ENCODE measurements at places on chromosomes 1 and 21.

- DNase-seq: no peak
Measured at GRCh38 chr1:178964469-178965330, 61.0 kb upstream of the FAM20B start.

DNA sequence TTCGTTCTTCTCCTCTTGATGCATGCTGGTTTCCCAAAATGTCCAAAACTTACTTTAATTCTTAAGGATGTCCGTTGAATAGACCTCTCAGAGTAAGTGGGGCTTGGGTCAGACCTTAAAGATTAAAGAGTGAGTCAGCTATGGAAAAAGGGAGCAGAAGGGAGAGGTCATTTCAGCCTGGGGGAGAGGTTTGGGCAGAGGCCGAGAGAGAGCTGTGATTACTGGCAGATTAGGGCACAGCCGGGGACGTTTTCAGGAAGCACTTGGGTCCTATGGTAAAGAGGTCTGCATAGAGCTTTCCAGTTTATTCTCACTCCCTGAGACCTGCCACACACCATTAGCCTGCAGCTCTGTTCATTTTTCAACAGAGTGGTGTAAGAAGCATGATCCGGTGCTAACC lies 14.0 kb upstream of the ST3GAL3 start:
- DNase-seq: no peak

DNA sequence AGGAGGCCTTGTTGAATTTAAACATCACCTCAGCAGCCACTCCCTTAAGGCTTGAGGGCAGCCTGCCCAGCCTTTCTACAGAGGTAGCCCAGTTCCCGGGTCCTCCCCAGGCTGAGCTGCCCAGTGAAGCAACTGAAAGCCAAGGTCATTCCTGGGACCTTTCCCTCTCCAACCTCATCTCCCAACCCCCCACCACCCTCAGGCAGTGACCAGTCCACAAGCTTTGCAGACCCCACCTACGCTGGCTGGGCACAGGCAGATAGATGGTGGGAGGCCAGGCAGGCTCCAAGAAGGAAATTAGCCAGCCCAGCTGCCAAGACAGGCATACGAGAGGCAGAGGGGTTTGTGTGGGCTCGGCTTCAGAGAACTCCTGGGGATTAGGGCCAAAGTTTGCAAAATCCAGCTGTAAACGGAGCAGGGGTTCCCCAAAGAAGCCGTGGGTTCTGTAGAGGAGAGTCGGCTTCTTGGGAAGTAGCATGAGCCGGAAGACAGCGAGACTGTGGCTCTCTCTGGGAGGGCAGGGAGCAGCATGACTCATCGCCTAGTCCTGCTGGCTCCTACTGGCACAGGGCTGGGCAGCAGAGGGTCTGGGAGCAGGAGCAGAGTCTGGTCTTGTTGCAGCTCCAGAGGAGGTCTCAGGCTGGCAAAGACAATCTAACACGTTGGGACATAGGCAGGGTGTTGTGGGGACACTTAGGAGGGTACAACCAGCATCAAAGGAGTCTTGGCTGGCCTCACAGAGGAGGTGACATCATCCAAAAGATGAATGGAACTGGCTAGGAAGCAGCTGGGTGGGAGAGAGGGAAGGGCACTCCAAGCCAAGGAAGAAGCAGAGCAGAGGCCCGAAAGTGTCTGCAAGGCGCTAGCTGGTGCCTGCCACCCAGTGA lies 2.8 kb upstream of the ZC3H12A start:
- DNase-seq: peak; percentile 90

DNA sequence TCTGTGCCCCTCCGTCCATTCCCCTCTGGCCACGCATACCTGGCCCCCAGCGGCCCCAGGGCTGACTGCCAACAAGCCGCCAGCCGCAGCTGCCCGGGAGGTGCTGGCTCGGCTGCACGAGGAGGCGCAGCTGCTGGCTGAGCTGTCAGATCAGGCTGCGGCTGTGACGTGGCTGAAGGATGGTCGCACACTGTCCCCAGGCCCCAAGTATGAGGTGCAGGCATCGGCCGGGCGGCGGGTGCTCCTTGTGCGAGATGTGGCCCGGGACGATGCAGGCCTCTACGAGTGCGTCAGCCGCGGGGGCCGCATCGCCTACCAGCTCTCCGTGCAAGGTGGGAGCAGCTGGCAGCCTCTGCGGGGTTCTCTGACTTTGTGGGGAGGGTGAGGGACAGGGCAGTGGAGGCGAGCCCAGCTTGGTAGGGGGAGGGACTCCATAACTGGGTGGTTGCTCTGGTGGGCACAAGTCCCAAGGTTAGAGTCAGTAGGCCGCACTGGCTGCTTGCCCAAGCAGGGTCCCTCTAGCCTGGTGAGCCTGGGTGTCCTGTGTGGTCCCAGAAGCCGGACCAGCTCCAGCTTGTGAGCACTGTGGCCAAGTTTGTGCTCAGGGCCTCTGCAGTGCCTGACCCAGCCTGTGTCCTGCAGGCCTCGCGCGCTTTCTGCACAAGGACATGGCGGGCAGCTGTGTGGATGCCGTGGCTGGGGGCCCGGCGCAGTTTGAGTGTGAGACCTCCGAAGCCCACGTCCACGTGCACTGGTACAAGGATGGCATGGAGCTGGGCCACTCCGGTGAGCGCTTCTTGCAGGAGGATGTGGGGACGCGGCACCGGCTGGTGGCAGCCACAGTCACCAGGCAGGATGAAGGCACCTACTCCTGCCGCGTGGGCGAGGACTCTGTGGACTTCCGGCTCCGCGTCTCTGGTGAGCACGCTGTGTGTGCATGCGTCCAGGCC lies 8.8 kb downstream of the OBSCN start:
- DNase-seq: no peak
